Urothelium cell line (cell line): ENCODE measurements at places on chromosomes 6 and 20.
A peak's percentile ranks its signal among the peaks of the same experiment; 100 is the strongest.

- no peak for DNase-seq
Observed at GRCh38 chr6:154234019-154234772, 122.4 kb downstream of the IPCEF1 start.

DNA sequence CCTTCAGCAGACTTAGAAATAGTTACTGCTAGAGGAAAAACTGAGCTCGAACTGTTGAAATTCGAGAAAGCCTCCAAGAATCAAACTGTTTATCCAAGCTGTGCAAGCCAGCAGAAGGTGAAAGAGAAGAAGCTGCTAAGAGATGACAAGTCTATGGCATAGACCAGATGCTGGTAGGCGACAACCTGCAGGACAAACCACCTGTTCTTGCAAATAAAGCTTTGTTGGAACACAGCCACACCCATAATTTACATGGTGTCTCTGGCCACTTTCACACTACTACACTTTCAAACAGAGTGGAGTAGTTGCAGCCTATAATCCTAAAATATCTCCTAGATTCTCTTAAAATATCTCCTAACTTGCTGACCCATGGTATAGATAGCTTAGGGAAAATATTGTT lies 33.3 kb downstream of the TNFRSF21 start:
- no peak for DNase-seq

DNA sequence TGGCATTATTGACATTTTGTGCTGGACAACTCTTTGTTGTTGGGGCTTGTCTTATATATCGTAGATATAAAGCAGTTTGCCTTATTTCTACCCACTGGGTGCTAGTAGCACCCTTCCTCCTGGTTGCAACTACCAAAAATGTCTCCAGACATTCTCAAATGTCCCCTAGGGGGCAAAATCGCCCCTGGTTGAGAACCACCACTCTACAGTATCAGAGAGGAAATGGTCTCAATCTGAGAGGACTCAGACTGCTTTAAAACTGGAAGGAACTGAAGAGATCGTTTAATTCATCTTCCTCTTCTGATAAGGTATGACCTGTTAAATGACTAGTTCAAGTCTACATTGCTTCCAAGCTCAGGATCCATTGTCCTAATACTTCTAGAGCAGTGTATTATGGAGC lies 14.9 kb downstream of the SH3BGRL2 start:
- no peak for DNase-seq

GRCh38 chr6:111692327-111693164 lies 86.9 kb upstream of the TRAF3IP2 start:
- no peak for DNase-seq

DNA sequence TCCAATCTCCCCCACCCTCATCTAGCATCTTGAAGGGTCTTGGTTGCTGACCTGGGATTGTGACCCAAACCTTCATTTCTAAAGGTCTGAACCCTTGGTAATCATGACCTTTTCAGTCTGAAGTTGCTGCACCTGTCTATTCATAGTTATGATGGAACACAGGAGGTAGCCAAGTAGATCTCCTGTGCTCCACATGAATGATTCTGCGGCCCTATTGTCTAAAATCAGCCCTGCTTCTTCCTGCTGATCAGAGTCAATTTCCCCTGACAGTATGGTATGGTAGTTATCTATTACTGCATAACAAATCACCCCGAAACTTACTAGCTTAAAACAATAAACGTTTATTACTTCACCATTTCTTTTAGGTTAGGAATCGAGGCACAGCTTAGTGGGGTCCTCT lies 9.0 kb downstream of the OR2B6 start:
- DNase-seq, result no peak

- no peak for DNase-seq
Observed at GRCh38 chr6:3530515-3530914, 73.7 kb upstream of the SLC22A23 start.

DNA sequence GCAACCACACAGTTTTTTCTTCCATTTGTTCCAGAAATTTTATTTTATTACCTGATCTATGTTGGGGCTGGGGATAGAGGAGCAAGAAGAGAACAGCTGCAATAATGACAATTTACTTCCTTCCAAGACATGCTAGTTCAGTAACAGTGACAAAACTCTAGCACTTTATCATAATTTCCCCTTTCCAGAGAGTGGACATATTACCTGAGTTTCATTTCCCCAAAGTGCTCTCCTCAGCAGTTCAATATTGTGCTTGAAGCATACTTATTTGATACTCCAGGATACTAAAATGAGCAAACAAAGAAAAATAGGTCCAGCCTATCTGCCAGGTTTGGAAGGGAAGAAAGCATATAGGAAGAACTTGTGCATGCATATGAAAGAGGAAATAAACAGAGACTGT lies 157.7 kb downstream of the ID4 start:
- DNase-seq, result no peak

DNA sequence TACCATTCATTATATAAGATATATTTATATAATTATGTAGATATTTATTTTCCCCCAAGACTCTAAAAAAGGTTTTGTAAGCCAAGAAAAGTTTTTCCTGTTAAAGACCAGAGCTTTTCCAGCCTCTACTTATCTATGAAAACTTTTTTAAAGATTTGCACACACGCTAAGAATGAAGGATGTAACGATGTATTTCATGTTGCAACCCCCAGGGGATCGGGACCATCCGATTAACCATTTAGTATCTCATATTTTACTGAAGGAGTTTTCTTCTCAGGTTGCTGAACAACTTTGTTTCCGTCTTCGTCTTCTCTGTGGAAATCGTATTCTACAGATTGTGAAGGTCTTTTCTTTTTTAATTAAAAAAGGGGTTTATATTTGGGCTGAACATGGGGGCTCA lies 70.0 kb upstream of the SASH1 start:
- no peak for DNase-seq

DNA sequence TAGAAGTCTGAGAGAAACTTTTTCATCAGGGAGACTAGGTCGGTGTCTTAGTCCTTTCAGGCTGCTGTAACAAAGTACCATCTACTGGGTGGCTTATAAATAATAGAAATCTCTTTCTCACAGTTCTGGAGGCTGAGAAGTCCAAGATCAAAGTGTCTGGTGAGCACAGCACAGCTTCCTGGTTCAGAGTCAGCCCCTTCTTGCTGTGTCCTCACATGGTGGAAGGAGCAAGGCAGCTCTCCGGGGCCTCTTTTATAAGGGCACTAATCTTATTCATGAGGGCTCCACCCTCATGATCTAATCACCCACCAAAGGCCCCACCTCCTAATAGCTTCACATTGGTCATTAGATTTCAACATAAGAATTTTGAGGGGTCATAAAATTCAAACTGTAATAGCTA lies 122.8 kb downstream of the CCDC170 start:
- DNase-seq, result no peak

GRCh38 chr20:42294976-42295375 lies 676.8 kb upstream of the CHD6 start:
- DNase-seq, result no peak

- no peak for DNase-seq
Observed at GRCh38 chr20:16491294-16491905, 81.8 kb downstream of the KIF16B start.

- peak; percentile 29 for DNase-seq
Observed at GRCh38 chr6:149890629-149891045, 7.3 kb downstream of the RAET1E start.

- DNase-seq, result no peak
Observed at GRCh38 chr6:99014061-99014460, 66.3 kb upstream of the FBXL4 start.

DNA sequence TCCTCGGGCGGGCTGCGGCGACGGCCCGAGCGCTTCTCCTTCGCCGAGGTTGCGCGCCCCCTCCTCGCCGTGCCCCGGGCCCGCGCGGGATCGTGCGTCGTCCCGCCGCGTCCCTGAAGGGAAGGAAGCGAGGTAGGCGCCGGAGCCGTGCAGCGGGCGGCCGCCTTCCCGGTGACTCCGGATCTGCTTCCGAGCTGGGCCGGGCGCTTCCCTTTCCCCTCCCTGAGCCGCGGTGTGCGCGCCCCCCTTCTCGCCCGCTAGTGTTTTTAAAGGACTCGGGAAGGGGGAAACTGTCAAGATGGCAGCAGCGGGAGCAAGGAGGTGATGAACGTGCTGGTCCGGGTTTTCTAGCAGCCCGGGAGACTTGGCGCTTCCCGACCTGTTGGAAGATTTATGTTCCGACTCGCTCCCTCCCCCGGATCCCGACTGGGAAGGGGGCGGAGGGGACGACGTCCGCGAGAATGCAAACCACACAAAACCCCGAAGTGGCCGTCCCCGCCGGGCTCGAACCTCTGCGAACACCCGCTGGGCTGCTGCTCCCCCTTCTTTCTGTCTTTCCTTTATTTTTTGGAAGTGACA lies 744 bp upstream of the FOXO3 start:
- DNase-seq, result no peak

DNA sequence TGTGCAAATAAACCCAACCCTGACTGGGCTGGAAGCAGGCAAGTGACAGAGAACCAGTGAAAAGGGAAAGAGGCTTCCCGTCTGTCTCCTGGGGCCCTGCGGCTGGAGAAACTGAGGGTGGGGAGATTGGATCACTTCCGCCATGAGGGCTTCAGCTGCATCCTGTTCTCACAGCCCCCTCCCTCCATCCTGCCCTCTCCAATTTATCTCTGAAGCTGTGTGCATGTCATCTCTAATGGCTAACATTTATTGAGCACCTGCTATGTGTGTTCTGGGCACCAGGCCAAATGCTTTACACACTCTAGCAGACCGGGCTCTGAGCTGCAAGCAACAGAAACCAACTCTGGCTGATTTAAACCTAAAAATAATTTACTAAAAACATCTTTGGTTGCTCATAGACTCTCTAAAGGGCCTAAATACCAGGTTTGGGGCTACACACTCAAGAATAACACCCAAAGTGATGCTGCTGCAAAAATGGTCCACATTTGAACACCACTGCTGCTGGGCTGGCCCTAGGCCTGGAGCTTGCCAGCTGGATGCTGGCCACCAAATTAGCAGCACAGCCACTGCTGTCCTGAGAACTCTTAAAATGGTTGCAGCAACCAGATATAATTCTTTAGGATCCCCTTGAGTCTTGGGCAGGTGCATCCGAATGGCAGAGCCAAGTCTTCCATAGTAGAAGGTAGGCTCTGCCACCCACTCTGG lies 123.6 kb upstream of the LRFN2 start:
- DNase-seq, result no peak

- DNase-seq, result no peak
Observed at GRCh38 chr6:114195027-114195365, 147.8 kb downstream of the HS3ST5 start.

GRCh38 chr6:129402244-129402643 lies 307.7 kb downstream of the ARHGAP18 start:
- DNase-seq, result peak; percentile 4

DNA sequence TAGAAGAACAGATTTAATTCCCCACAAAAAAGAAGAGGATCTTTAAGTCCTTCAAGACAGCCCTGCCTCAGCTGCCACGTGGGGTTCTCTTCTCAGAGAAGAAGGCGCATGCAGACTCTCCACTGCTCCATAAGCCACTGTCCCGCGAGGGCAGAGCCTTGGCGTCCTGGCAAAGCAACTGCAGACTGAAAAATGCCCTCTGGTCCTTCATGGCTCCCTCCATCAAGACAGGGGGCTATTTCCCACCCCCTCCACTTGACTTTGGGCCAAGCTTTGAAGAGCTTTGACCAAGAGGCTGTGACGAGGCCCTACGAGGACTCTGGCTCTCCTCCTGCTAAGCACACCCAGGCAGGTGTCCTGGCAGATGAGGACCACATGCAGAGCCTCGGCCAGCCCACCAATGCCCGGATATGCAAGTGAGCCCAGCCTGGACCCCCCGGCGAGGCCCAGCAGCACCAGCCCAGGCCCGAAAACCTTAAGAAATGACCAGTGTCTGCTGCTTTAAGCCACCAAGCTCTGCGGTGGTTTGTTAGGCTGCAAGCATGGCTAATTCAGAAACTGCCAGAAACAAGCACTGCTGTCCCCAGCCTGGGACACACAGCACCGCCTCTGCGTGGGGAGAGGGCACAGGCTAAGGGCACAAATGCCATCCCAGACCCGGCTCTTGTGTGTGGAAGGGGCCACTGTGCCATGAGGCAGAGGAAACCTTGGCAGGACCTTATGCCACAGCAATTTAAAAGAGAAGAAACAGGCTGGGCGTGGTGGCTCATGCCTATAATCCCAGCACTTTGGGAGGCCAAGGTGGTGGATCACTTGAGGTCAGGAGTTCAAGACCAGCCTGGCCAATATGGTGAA lies 16.1 kb downstream of the GMEB2 start:
- no peak for DNase-seq

DNA sequence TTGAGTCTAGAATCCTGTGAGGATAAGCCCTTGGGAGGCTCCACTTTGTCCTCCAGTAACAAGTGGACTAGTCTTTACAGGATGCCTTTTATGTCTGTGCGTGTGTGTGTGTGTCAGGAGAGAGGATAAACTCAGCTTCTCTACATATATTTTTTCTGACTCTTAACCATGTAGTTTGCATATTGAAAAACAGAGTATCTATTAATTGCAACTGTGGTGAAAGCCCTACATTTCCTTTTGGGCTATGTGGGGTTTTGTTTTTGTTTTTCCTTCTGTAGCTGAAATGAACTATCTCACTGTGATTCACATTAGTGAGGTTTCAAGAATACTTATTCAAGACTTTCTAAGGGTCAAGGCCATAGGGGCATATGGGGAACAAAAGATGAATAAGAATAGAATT lies 17.7 kb downstream of the TPBG start:
- no peak for DNase-seq

DNA sequence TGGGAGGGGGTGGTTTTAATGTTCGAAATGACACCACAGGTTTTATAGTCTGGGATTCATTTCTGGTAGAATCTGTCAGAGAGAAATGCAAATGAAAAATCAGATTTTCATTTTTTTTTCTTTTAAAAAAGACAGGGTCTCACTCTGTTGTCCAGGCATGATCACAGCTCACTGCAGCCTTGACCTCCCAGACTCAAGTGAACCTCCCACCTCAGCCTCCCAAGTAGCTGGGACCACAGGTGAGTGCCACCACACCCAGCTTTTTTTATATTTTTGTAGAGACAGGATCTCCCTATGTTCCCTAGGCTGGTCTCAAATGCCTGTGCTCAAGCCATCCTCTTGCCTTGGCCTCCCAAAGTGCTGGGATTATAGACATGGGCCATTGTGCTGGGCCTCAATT lies 2.4 kb upstream of the ADNP start:
- DNase-seq, result no peak

DNA sequence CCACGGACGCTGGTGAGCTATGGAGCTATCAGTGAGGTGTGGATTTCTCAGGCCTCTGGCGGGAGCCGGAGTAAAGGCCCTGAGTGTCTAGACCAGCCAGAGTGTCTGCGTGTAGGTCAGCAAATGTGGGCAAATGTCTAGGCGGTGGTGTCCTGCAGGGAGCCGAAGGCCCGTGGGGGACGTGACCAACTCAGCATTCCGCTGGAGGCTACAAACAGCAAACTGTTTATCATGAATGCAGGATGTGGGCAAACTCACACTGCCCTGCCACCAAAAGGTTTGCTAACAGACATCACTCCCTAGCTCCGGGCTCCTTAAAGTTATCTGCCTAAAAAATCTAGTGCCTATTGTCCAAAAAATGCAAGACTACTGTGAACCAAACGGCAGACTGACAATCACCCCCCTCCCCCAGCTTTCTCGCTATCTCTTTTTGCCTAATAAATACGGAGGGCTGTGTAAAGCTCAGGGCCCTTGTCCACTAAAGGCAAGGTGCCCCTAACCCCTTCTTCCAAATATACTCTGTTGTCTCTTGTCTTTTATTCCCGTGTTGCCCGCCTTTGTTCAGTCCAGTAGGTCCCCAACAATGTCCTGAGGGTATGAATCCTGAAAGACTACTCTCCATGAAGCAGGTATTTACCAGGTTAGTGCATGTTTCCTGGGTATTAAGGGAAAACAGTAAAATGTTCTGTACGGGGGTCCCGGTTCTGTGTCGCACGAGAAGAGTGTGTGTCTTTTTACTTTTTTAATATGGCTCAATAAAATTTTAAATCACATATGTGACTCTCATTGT lies 29.0 kb upstream of the AFDN start:
- no peak for DNase-seq
